ENCODE measurements at places on chromosomes 2 and 18. TPM values are rescaled to one million over a fixed set of nuclear protein-coding genes. Genes with fewer than 3 reads are reported as not detected.

DNA sequence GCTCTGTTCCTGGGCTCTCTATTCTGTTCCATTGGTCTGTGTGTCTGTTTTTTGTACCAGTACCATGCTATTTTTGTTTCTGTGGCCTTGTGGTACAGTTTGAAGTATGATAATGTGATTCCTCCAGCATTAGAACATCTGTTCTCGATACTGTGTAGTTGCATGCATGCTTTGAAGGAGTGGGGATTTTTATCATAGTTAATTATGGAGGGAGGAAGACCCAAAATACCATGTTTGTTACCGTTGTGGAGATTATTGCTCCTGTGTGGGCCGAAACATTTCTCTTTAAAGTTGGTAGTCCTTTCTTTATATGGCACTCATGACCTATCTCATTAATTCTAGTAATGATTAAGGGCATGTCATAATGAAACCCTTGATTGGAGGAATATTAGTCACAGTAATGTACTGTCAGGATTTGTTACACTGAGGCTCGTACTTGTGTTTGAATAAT lies 87.6 kb downstream of the TTC27 start:
- H3K4me1 ChIP-seq, result no peaks in the 10 kb centered on the region
- H3K27ac ChIP-seq, result no peak overlapping the region
- no peaks in the 10 kb centered on the region for H3K27me3 ChIP-seq

DNA sequence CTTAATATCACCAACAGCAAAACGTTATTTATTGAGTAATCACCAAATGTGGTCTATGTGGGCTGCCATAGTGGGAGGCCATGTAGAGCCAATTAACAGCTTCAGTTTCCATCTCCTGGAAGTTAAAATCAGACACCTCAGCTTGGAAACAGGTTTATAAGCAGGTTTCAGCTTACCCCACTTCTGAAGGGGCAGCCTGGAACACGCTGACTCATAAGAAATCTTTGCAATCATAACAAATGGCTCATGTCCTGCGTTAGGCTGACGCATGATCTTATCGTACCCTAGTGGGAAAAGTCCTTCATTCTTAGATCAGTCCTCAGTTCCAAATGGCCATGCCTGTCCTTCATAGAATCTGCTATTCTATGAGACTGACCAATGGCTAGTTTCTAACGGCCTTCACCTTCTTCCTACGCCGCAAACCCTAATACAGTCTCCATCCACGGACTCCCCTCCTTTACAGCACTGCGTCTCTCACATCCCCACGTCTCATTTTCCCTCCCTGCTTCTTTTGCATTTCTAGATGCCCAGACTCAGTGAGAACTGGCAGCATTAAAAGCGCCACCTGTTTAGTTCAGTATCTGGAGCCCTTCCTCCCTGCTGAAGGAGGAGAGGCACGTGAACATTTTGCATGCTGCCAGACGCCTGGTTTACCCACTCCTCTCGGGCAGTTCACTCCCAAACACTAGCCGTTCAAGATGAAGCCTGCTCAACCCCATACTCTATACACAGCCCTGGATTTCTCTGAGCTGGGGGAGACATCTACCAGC lies 24.2 kb upstream of the BZW1 start:
- no peaks in the 10 kb centered on the region for H3K27me3 ChIP-seq
- no peak for DNase-seq
- no peaks in the 10 kb centered on the region for H3K36me3 ChIP-seq

- H3K27me3 ChIP-seq, result no peaks in the 10 kb centered on the region
- peaks cover 28% of the 10 kb centered on the region for H3K4me1 ChIP-seq
- no peak overlapping the region for H3K4me3 ChIP-seq
- peaks cover 3% of the 10 kb centered on the region for H3K36me3 ChIP-seq
- DNase-seq, result no peak
These were observed 18.3 kb downstream of the CELF4 start for GRCh38 chr18:37547196-37547827.

- no peak for DNase-seq
- H3K4me3 ChIP-seq, result peak overlapping the region; percentile 59
- H3K4me1 ChIP-seq, result peaks cover 42% of the 10 kb centered on the region
- H3K36me3 ChIP-seq, result no peaks in the 10 kb centered on the region
- peaks cover 54% of the 10 kb centered on the region for H3K27me3 ChIP-seq
- H3K27ac ChIP-seq, result peak overlapping the region; percentile 88
These were observed 1.7 kb downstream of the CYP1B1 start for GRCh38 chr2:38074058-38074763.

DNA sequence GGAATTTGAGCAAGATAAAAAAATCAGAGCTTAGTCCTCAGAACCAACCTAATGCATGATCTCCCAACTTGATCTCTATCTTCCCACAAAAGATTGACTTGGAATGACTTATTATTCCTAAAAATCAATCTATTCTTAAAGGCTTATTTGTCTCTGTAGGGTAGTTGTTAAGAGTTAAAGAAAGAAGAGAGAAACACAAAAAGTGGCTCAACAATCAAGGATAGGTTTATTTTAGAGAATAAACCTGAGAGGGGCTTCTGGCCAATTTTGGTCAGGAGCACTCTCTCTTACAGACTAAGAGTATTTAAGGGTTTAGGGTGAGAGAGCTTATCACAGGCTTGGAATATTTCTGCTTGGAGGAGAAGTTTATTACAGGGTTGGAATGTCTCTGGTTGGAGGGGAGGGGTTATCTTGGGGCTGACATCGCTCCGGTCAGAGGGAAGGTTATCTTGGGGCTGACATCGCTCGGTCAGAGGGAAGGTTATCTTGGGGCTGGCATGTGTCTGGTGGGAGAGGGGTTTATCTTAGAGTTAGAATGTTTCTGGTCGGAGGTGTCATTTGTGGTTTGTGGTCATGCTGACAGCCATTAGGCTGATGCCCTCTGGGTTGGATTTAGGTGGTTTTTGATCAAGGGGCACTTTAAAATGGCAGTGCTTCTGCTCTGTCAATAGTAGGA lies 2.4 kb upstream of the MFF start:
- DNase-seq, result no peak
- H3K27ac ChIP-seq, result no peak overlapping the region
- no peak overlapping the region for H3K4me3 ChIP-seq
- no peaks in the 10 kb centered on the region for H3K4me1 ChIP-seq

GRCh38 chr18:76670564-76671288 lies 151.6 kb upstream of the ZNF236 start:
- no peaks in the 10 kb centered on the region for H3K27me3 ChIP-seq
- no peaks in the 10 kb centered on the region for H3K4me1 ChIP-seq
- H3K27ac ChIP-seq, result peak overlapping the region; percentile 40
- no peak for DNase-seq
- H3K4me3 ChIP-seq, result no peak overlapping the region

GRCh38 chr2:147487286-147487977 lies 357.4 kb upstream of the ACVR2A start:
- no peak for DNase-seq
- H3K4me1 ChIP-seq, result no peaks in the 10 kb centered on the region
- H3K27me3 ChIP-seq, result no peaks in the 10 kb centered on the region

- DNase-seq, result no peak
- no peak overlapping the region for H3K27ac ChIP-seq
- no peak overlapping the region for H3K4me3 ChIP-seq
These were observed 65.4 kb upstream of the TFCP2L1 start for GRCh38 chr2:121350402-121350775.

DNA sequence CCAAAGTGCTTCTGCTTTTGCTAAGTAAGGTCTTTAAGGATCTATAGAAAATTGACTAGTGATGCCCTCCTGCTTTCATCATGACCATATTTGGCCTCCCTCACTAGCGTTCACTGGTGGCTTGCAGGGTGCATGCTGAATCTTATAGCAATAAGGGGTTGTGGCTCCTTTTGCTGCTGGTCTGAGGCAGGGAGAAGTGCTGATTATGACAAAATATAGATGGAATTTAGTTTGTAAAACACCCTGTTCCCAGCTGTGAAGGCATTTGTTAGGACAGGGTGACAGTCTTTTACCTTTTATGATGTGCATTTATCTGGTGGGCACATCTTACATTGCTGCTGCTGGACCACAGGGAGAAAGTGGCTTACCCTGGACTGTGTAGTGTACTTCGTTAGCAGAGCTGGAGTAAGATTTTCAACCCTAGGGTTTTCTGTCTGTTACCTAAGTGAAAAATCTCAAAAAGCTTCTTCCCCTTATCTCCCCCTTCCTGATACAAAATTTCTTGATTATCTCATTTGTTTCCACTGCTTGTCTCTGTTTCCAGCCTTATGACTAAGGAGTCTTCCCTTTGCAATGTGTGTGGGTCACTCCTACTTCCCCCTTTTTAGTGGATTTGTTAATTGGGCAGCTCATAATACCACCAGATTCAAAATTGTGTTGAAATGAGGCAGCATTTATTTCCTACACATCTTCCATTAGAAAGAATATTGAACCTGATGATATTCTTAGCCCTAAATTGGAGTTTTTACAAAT lies 21.2 kb upstream of the RPL37A start:
- peaks cover 7% of the 10 kb centered on the region for H3K4me1 ChIP-seq
- no peaks in the 10 kb centered on the region for H3K27me3 ChIP-seq
- peak overlapping the region; percentile 40 for H3K27ac ChIP-seq
- no peak overlapping the region for H3K4me3 ChIP-seq

DNA sequence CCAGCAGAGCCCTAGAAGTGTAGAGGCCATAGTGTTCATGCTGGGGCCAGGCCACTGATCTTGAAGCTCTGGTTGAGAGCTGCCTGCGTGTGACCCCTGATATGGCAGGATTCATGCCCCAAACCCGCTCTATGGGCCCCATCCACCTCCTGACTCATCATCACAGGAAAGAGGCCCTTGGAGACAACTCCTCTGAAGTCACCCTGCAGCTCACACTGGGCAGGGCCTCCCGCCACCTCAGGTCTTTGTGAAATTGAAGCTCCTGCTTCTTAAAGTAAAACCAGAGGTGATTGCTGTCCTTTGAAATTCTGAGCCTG lies 12.0 kb upstream of the TUBB6 start:
- H3K36me3 ChIP-seq, result no peaks in the 10 kb centered on the region
- H3K27ac ChIP-seq, result no peak overlapping the region

GRCh38 chr2:127597984-127598380 lies 48.0 kb upstream of the GPR17 start:
- peaks cover 10% of the 10 kb centered on the region for H3K4me1 ChIP-seq
- H3K27me3 ChIP-seq, result no peaks in the 10 kb centered on the region
- H3K27ac ChIP-seq, result no peak overlapping the region
- no peak for DNase-seq
- H3K36me3 ChIP-seq, result no peaks in the 10 kb centered on the region
- H3K4me3 ChIP-seq, result no peak overlapping the region

- no peaks in the 10 kb centered on the region for H3K27me3 ChIP-seq
- no peak overlapping the region for H3K27ac ChIP-seq
- DNase-seq, result no peak
- H3K4me3 ChIP-seq, result no peak overlapping the region
- H3K4me1 ChIP-seq, result no peaks in the 10 kb centered on the region
These were observed 129.3 kb downstream of the METTL4 start for GRCh38 chr18:2442006-2442405.

The GREB1L gene
- total RNA-seq, result 13.8 TPM

The MARCHF7 gene
- 115 TPM for total RNA-seq

The ZNF396 gene
- 6.2 TPM for total RNA-seq

The GAD1 gene
- total RNA-seq, result 17.2 TPM

The CIDEA gene
- total RNA-seq, result 0.50 TPM

Measured in spinal cord (tissue), 10 donors.